GM12864 (cell line): ENCODE measurements at places on chromosomes 13 and 19.

GRCh38 chr19:38684078-38684861, 36.8 kb downstream of the ACTN4 start:
- peak; percentile 45 for DNase-seq

DNA sequence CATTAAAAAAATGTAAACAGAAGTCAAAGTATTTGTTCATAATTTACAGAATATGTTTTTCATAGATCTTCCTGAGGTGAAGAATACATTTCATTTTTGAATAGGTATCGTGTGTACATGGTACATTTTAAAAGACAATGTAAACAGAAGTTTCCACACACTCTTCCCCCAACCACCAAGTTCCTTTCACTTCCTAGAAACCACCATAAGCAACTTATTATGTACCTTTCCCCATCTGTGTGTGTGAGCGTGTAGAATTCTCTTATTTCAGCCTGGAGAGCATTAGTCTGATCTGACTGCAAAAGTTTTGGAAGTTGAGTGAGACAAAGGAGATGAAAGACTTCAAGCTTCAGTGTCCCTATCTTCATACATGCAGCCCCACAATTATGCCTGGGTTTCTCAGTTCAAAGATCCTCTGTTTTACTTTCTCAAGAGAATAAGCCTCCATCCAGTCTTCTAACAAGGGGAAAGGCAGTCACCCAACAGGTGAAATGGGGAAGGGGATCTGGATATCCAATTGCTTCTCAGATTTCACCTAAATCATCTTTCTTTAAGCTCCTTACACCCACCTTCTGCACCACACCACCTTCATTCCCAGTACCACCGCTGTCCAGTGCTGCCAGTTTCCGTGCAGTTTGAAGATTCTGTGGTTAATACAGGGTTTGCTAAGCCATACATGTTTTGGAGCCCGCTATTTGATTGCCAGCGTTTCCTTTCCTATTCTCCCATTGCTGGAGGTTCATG, 2.1 kb downstream of the TEX30 start:
- no peak for DNase-seq

- no peak for DNase-seq
Measured at GRCh38 chr19:48818234-48818820, 7.5 kb upstream of the BCAT2 start.

GRCh38 chr19:8580710-8581281, 3.6 kb upstream of the MYO1F start:
- DNase-seq: no peak
